ENCODE measurements at places on chromosomes 7 and 10.

DNA sequence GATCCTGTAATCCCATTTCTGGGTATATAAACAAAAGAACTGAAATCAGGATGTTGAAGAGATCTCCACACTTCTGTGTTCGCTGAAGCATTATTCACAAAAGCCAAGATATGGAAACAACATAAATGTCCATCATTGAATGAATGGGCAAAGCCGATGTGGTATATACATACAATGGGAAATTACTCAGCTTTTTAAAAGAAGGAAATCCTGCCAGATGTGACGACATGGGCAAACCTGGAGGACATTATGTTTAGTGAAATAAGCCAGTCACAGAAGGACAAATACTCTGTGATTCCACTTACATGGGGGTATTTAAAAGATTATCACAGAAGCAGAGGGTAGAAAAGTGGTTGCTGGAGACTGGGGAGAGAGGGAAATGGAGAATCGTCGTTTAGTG lies 23.9 kb upstream of the FAM107B start:
- no peak for DNase-seq

DNA sequence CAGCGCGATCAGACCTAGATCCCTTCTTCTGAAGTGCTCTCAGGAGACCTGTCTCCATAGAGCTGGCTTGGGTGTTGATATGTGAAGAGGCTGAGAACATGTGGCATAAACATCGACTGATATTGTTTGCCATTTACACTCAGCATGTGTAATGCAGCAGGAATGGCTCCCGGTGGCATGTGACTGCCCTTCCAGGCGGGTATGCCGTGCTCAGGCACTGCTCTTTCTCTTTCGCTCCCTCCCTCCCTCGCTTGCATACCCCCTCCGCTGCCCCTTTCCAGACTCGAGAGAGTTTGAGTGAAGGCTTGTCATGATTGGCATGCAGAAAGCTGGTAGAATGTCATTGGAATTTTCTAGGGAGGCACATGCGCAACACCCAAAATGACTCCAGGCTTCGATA lies 107.3 kb upstream of the PDCD4 start:
- no peak for DNase-seq

- no peak for DNase-seq
These were observed 27.5 kb downstream of the LRRC27 start for GRCh38 chr10:132359305-132360040.

DNA sequence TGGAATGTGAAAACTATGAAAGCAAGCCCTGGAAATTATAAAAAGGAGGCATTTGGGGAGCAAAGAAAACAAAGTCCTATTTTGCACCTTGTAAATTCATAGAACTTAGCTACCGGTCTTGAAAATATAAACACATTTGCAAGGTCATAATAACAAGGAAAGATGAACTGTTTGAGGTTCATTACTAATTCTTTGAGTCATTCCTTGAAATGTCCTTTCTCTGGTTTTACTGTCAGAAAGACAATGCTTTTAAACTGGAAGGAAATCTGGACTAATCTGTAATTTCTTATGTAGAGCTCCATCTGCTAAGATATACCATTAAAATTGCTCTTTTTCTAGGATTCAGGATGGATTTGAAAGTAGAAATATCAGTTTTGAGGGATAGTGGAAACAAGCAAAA lies 1.4 kb downstream of the ERLIN1 start:
- DNase-seq: no peak

- no peak for DNase-seq
These were observed 210.3 kb downstream of the INHBA start for GRCh38 chr7:41492603-41493002.

- DNase-seq: no peak
These were observed 62.2 kb downstream of the ARMH3 start for GRCh38 chr10:101993651-101994200.
